ENCODE measurements at places on chromosomes 5 and 9. TPM values are rescaled to one million over a fixed set of nuclear protein-coding genes. Genes with fewer than 3 reads are reported as not detected.

- no peak overlapping the region for H3K4me3 ChIP-seq
- peaks cover 12% of the 10 kb centered on the region for H3K27me3 ChIP-seq
- no peaks in the 10 kb centered on the region for H3K36me3 ChIP-seq
- no peaks in the 10 kb centered on the region for H3K4me1 ChIP-seq
- H3K27ac ChIP-seq, result no peak overlapping the region
- no peak for DNase-seq
Measured at GRCh38 chr9:38408719-38409118, 15.5 kb downstream of the IGFBPL1 start.

DNA sequence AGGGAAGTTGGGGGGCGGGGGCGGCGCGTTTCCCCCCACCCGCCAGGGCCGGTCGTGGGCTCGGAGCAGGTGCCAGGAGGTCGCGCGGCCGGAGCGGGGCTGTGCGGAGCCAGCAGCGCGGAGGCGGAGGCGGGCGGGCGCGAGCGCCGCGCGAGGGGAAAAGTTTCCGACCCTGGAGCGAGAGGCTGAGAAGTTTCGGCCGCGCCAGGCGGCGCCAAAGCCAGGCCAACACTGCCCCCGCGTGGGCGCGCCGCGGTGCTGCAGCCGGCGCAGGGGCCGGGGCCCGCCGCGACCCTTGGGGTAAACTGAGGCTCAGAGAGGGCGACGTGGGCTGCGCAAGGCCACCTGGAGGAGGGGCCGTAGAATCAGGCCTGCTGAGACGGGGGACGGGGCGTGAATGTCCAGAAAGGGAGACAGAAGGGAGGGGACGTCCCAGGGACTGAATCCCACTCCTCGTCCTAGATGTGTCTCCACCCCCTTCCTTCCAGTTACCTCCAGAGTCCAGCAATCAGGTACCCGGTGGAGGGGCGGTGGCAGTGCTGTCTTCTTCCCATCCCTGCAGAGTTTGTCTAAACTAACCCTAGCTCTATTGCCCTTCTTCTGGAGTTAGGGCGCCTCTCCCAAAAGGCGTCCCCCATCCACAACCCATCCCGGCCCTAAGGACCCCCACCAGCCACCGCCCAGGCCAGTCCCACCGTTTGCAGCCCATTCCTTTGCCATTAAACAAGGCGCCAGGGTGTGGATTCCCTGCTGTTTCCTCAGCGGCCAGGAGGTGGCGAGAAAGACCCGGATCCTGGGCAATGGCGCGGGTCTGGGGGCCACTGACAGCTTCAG lies 10.2 kb downstream of the C9orf50 start:
- peak overlapping the region; percentile 81 for H3K4me3 ChIP-seq
- no peaks in the 10 kb centered on the region for H3K36me3 ChIP-seq
- peaks cover 46% of the 10 kb centered on the region for H3K4me1 ChIP-seq
- no peaks in the 10 kb centered on the region for H3K27me3 ChIP-seq
- H3K27ac ChIP-seq, result peak overlapping the region; percentile 88

Gene PGM5
- not detected for total RNA-seq

- no peak for DNase-seq
- H3K36me3 ChIP-seq, result no peaks in the 10 kb centered on the region
- no peak overlapping the region for H3K4me3 ChIP-seq
- H3K4me1 ChIP-seq, result no peaks in the 10 kb centered on the region
- H3K27me3 ChIP-seq, result no peaks in the 10 kb centered on the region
Measured at GRCh38 chr9:106112935-106113334, 418.6 kb downstream of the TMEM38B start.

- H3K27me3 ChIP-seq, result no peaks in the 10 kb centered on the region
- no peak overlapping the region for H3K27ac ChIP-seq
- no peak overlapping the region for H3K4me3 ChIP-seq
Measured at GRCh38 chr9:116716438-116716837, 29.3 kb downstream of the TRIM32 start.

- no peaks in the 10 kb centered on the region for H3K27me3 ChIP-seq
- DNase-seq, result no peak
- no peak overlapping the region for H3K4me3 ChIP-seq
- H3K36me3 ChIP-seq, result peaks cover 10% of the 10 kb centered on the region
Measured at GRCh38 chr5:131677115-131677514, 42.1 kb upstream of the RAPGEF6 start.

DNA sequence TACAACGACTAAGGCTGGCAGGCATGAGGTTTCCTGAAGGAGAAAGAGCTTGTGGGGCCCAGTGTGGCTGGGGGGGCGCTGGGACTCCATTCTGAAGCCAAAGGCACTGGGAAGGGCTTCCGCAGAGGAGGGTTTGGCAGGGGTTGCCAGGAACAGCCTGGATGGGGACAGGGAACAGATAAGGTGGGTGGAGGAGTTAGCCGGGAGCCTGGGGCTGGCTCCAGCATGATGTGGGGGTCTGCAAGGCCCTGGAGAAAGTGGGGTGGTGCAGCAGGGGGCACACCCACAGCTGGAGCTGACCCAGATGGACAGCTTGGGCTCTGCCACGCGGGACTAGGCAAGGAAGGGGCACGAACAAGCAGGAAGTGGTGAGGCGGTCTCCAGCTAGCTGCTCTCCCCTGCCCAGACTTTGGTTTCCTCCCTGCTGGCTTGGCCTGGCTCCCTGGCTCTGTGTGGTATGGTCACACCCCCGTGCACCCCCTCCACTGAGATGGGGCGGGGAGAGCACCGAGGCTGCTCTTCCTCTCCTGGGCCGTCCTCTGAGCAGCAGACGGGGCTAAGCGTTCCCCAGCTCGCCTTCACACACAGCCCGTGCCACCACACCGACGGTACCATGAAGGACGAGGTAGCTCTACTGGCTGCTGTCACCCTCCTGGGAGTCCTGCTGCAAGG lies at the start of gene LTC4S:
Gene LTC4S, plus strand, starts transcription at position 519 of the 672 bp plus-strand sequence. Its CDS starts 95 bp downstream, at position 614.
- no peaks in the 10 kb centered on the region for H3K4me1 ChIP-seq
- H3K36me3 ChIP-seq, result peaks cover 5% of the 10 kb centered on the region
- DNase-seq, result no peak

GRCh38 chr5:80057099-80057498 lies 22.0 kb downstream of the THBS4 start:
- H3K4me3 ChIP-seq, result no peak overlapping the region
- no peak overlapping the region for H3K27ac ChIP-seq
- H3K36me3 ChIP-seq, result no peaks in the 10 kb centered on the region
- no peak for DNase-seq
- no peaks in the 10 kb centered on the region for H3K4me1 ChIP-seq
- H3K27me3 ChIP-seq, result no peaks in the 10 kb centered on the region

All from A673 (cell line).